ENCODE measurements at places on chromosomes 2 and 18. TPM values are rescaled to one million over a fixed set of nuclear protein-coding genes. Genes with fewer than 3 reads are reported as not detected.

The ASB18 gene
- not detected for total RNA-seq

The MAPRE3 gene
- total RNA-seq: 2.6 TPM

The CLHC1 gene
- 0.43 TPM for total RNA-seq

The CDKL4 gene
- total RNA-seq: 0.58 TPM

The SERPINB8 gene
- 3.3 TPM for total RNA-seq

The ZAP70 gene
- 2.2 TPM for total RNA-seq

The BAZ2B gene
- total RNA-seq: 17.2 TPM

The DSG4 gene
- total RNA-seq: not detected

The ANKRD12 gene
- total RNA-seq: 10.9 TPM

The PROM2 gene
- 0.12 TPM for total RNA-seq

The KCNE4 gene
- total RNA-seq: 14.1 TPM

The FSHR gene
- not detected for total RNA-seq

The TOGARAM2 gene
- total RNA-seq: 0.26 TPM

The DNAH6 gene
- total RNA-seq: not detected

The BMP10 gene
- not detected for total RNA-seq

The DSG1 gene
- total RNA-seq: not detected

The NR4A2 gene
- 0.68 TPM for total RNA-seq

The TDRD15 gene
- not detected for total RNA-seq

The LYG2 gene
- total RNA-seq: not detected

The PTPRN gene
- total RNA-seq: 4.6 TPM
